Mesendoderm (in vitro differentiated cells): ENCODE measurements at places on chromosomes 3 and 15.

DNA sequence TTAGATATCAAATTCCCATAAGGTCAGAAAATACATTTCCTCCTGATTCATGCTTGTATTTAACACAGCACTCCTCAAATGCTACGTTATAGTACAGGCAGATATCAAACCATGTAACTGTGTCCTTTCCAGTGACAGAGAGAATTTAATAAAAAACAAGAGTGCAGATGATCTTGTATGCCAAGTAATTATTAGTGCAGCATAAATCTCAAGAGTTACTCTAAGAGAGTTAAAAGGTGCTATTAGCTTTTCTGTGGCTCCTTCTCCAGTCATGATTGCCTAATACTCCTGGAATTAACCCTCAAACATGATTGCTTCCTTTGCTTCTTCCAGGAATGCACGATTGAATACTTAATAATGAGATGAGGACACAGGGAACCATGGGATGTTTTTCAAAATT lies 413.0 kb upstream of the DPH6 start:
- H3K4me3 ChIP-seq: no peak overlapping the region
- no peak for DNase-seq
- no peak overlapping the region for H3K27ac ChIP-seq
- H3K36me3 ChIP-seq: no peaks in the 10 kb centered on the region

GRCh38 chr3:72338942-72339669 lies 509.1 kb downstream of the SHQ1 start:
- H3K36me3 ChIP-seq: no peaks in the 10 kb centered on the region
- H3K4me3 ChIP-seq: no peak overlapping the region
- no peak overlapping the region for H3K27ac ChIP-seq

DNA sequence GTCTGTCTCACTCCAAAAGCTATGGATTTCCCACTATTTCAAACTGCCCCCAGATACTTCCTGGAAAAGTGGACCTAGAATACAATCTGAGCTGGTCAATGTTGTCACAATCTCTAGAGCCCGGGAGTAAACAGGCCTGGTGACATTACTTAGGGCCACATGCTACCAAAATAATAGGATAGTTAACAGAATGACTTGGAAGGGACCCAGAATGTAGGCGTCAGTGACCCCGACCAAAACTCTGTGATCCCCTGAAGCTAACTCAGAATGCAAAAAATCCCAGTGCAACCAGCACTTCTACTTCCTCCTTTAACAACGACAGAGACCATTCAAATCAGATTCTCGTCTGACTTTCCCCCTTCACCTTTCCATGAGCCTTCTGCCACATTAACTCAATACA lies 51.5 kb upstream of the CDV3 start:
- no peaks in the 10 kb centered on the region for H3K27me3 ChIP-seq
- no peak overlapping the region for H3K4me3 ChIP-seq
- H3K27ac ChIP-seq: no peak overlapping the region
- no peaks in the 10 kb centered on the region for H3K36me3 ChIP-seq
- H3K4me1 ChIP-seq: no peaks in the 10 kb centered on the region

- H3K27ac ChIP-seq: no peak overlapping the region
- no peak overlapping the region for H3K4me3 ChIP-seq
- DNase-seq: no peak
- H3K4me1 ChIP-seq: no peaks in the 10 kb centered on the region
- H3K27me3 ChIP-seq: no peaks in the 10 kb centered on the region
- H3K36me3 ChIP-seq: no peaks in the 10 kb centered on the region
Measured at GRCh38 chr3:196985298-196985697, 16.7 kb upstream of the PIGZ start.

DNA sequence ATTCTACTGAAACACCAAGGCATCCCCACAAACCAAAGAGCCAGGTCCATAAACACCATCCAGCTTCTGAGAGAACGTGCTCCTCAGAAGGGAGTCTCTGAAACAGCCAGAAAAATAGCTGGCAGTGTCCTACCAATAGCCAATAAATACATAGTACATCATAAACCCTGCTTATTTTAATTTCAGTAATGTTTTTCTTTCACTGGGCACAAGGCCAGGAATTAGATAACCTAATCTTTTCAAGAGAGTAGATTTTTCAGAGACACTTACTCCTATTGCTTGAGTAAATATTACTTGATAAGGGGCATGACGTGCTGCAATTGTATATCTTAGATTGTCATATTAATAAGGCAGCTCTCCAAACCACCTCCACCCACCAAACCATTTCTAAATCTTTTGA lies 22.7 kb downstream of the GADL1 start:
- no peak overlapping the region for H3K4me3 ChIP-seq
- no peak for DNase-seq
- no peaks in the 10 kb centered on the region for H3K36me3 ChIP-seq
- no peak overlapping the region for H3K27ac ChIP-seq
- no peaks in the 10 kb centered on the region for H3K4me1 ChIP-seq

DNA sequence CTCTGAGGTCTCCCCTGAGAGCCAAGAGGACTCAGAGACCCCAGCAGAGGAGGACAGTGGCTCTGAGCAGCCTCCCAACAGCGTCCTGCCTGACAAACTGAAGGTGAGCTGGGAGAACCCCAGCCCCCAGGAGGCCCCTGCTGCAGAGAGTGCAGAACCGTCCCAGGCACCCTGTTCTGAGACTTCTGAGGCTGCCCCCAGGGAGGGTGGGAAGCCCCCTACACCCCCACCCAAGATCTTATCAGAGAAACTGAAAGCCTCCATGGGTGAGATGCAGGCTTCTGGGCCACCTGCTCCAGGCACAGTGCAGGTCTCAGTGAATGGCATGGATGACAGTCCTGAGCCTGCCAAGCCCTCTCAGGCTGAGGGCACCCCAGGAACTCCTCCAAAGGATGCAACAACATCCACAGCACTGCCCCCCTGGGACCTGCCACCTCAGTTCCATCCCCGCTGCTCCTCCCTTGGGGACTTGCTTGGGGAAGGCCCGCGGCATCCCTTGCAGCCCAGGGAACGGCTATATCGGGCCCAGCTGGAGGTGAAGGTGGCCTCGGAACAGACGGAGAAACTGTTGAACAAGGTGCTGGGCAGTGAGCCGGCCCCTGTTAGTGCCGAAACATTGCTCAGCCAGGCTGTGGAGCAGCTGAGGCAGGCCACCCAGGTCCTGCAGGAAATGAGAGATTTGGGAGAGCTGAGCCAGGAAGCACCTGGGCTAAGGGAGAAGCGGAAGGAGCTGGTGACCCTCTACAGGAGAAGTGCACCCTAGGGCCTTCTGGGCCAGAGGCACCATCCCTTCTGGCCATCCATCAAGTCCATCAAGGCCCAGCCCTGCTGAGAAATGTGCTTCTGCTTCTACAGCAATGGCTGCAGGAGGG lies 23.6 kb downstream of the PLEKHO2 start:
- peaks cover 3% of the 10 kb centered on the region for H3K36me3 ChIP-seq
- H3K27ac ChIP-seq: peak overlapping the region; percentile 30
- H3K4me3 ChIP-seq: no peak overlapping the region

DNA sequence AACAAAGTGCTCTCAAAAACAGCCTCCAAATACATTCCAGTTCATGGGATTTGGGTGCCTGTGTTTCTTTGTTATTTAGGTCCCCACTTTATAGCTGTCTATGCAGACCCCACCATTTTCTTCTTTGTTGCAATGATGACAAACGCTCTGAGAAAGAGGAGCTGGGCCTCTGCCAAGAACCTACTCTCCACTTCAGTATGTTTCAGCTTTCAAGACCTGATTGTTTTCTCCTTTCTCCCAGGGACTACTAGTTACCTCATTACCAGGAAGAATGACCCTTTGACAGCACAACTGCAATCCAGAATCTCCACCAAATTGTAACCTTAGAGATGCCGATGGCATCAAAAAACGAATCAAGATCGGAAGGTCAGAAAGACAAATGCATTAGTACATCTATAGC lies 236.8 kb downstream of the MEIS2 start:
- no peak overlapping the region for H3K27ac ChIP-seq
- H3K36me3 ChIP-seq: no peaks in the 10 kb centered on the region
- no peak for DNase-seq

- no peak overlapping the region for H3K4me3 ChIP-seq
- no peaks in the 10 kb centered on the region for H3K27me3 ChIP-seq
- no peaks in the 10 kb centered on the region for H3K36me3 ChIP-seq
- H3K27ac ChIP-seq: no peak overlapping the region
- no peaks in the 10 kb centered on the region for H3K4me1 ChIP-seq
- DNase-seq: no peak
Measured at GRCh38 chr15:88400084-88400483, 67.1 kb downstream of the MRPL46 start.

GRCh38 chr3:112397556-112397955 lies 64.6 kb downstream of the CD200 start:
- H3K36me3 ChIP-seq: no peaks in the 10 kb centered on the region
- peaks cover 6% of the 10 kb centered on the region for H3K4me1 ChIP-seq
- no peak overlapping the region for H3K4me3 ChIP-seq
- no peaks in the 10 kb centered on the region for H3K27me3 ChIP-seq
- DNase-seq: peak; percentile 58
- H3K27ac ChIP-seq: peak overlapping the region; percentile 18

DNA sequence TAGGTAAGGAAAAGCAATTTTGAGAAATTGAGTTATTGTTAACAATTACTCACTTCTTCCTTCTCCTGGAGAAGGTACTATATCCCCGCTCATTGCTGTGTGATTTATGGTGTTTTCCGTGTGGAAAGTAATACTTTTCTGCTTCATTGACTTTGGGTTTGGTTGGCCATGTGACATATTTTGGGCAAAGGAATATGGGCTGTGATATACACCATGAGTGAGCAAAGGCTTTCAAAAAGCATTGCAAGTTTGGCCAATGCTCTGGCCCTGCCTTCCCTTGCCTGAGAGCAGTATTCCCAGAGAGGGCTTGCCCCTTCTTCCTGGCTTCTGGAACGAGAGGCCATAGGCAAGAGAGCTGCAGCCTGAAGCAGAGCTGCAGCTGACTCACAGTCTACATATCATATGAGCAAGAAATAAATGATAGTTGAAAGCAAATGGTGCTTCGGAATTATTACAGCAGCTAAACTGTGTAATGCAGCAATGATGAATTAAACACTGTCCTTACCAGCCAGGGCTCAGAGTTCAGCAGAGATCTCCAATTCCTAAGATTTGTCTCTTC lies 216.8 kb upstream of the CD96 start:
- H3K4me1 ChIP-seq: no peaks in the 10 kb centered on the region
- H3K27me3 ChIP-seq: no peaks in the 10 kb centered on the region
- DNase-seq: no peak
- H3K27ac ChIP-seq: no peak overlapping the region
- H3K36me3 ChIP-seq: no peaks in the 10 kb centered on the region

DNA sequence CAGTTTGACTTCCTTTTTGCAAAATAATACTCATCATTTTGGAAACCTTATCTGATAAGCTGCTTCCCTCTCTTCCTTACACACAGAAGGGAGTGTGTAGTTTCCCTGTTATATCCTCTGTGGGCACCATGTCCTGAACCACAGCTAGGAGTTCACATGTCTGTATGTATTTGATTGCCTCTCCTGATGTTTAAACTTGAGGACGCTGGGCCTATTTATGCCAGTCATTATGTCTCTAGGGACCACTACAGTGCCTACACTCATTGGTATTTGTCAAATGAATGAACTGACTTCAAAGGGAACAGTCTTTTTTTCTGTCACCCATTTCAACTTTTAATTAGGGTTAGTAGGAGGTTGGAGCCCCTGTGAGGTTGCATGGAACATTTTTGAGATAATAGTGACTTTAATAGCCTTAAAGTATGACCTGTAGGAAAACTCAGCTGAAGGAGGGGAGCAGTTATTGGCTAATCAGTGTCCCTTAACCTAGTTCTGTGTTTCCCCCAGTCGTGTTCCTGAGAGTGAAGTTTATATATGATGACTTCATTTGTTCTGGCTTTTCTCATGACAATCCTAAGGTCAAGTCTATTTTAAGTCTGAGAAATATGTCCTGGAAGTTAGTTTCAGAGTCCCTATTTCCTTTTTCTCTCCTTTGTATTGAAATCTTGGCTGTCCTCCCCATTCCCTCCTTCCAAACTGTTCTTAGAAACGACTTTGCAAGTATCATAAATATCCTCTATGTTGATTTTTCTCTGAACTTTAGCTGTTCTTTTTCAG lies 28.9 kb downstream of the PDE8A start:
- no peak overlapping the region for H3K4me3 ChIP-seq
- DNase-seq: peak; percentile 43
- no peaks in the 10 kb centered on the region for H3K36me3 ChIP-seq
- peaks cover 2% of the 10 kb centered on the region for H3K4me1 ChIP-seq
- H3K27me3 ChIP-seq: no peaks in the 10 kb centered on the region

GRCh38 chr3:184351511-184352148 lies 9.8 kb downstream of the CLCN2 start:
- H3K4me1 ChIP-seq: peaks cover 3% of the 10 kb centered on the region
- no peak overlapping the region for H3K27ac ChIP-seq
- peak; percentile 78 for DNase-seq
- H3K4me3 ChIP-seq: no peak overlapping the region
- peaks cover 2% of the 10 kb centered on the region for H3K36me3 ChIP-seq

- H3K4me1 ChIP-seq: no peaks in the 10 kb centered on the region
- no peak overlapping the region for H3K27ac ChIP-seq
- H3K27me3 ChIP-seq: no peaks in the 10 kb centered on the region
- H3K4me3 ChIP-seq: no peak overlapping the region
- no peak for DNase-seq
- no peaks in the 10 kb centered on the region for H3K36me3 ChIP-seq
Measured at GRCh38 chr3:41521010-41521655, 321.8 kb downstream of the CTNNB1 start.

DNA sequence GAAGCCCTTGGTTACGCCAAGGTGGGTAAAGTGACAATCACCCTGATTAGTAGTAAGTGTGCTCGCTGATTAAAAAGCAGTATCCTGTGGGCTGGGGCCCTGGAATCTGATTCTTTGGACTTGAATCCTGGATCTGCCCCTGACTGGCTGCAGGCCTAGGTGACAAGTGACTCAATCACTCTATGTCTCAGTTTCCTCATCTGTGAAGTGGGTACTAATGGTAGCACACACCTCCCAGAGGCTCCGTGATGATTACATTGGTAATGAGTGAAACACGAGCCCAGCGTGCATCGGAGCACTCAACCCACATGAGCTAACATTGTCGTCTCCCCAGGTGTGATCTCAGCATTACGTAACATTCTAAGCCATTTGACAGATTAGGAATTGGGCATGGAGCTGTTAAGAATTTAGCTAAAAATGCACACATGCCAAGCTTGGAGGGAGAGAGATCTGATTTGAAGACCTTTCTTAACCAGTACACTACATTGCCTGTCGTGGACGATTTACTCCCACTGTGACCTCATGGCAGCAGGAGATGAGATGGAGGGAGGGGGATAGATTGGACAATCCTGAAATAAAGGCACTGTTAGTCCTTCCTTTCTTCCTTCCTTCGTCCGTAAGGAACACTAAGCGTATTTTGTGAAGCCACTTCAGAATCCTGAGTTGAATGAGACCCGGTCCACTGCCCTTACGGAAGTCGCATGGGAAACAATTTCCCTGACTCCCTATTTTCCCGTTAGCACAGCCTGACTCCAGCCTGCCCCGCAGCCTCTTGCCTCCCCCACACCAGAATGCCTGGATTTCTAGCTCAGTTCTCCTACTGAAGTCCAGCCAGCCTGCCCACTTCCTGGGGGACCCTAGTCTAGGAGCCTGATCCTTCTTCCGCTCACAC lies 32.1 kb downstream of the MGLL start:
- no peak overlapping the region for H3K4me3 ChIP-seq
- no peaks in the 10 kb centered on the region for H3K27me3 ChIP-seq
- no peak overlapping the region for H3K27ac ChIP-seq
- no peak for DNase-seq
- H3K36me3 ChIP-seq: no peaks in the 10 kb centered on the region

GRCh38 chr3:12507591-12508281 lies 23.5 kb downstream of the TSEN2 start:
- H3K27ac ChIP-seq: no peak overlapping the region
- no peaks in the 10 kb centered on the region for H3K36me3 ChIP-seq
- no peaks in the 10 kb centered on the region for H3K4me1 ChIP-seq
- no peak overlapping the region for H3K4me3 ChIP-seq
- DNase-seq: no peak
- H3K27me3 ChIP-seq: no peaks in the 10 kb centered on the region
